Kidney (tissue), 22 donors: ENCODE measurements at places on chromosomes 4 and X.

GRCh38 chr4:52059372-52059771, 8.3 kb downstream of the SPATA18 start:
- no peaks in the 10 kb centered on the region for H3K4me1 ChIP-seq
- H3K27me3 ChIP-seq = no peaks in the 10 kb centered on the region
- no peaks in the 10 kb centered on the region for H3K36me3 ChIP-seq
- H3K4me3 ChIP-seq = no peak overlapping the region
- no peak for DNase-seq
- no peak overlapping the region for H3K27ac ChIP-seq

GRCh38 chrX:33128048-33128805, 83.1 kb downstream of the DMD start:
- H3K36me3 ChIP-seq = no peaks in the 10 kb centered on the region
- no peak overlapping the region for H3K4me3 ChIP-seq
- DNase-seq = no peak
- no peaks in the 10 kb centered on the region for H3K27me3 ChIP-seq
- H3K27ac ChIP-seq = no peak overlapping the region
- no peaks in the 10 kb centered on the region for H3K4me1 ChIP-seq

- H3K27me3 ChIP-seq = no peaks in the 10 kb centered on the region
- no peak overlapping the region for H3K4me3 ChIP-seq
- H3K27ac ChIP-seq = no peak overlapping the region
- no peaks in the 10 kb centered on the region for H3K4me1 ChIP-seq
- no peak for DNase-seq
- H3K36me3 ChIP-seq = no peaks in the 10 kb centered on the region
These were observed 9.7 kb downstream of the AMMECR1 start for GRCh38 chrX:110308220-110308619.

- no peaks in the 10 kb centered on the region for H3K36me3 ChIP-seq
- no peak overlapping the region for H3K27ac ChIP-seq
- no peaks in the 10 kb centered on the region for H3K27me3 ChIP-seq
- DNase-seq = no peak
- no peaks in the 10 kb centered on the region for H3K4me1 ChIP-seq
- H3K4me3 ChIP-seq = no peak overlapping the region
These were observed 1390.2 kb downstream of the C4orf33 start for GRCh38 chr4:130486186-130486585.

GRCh38 chrX:27889878-27890277, 82.1 kb downstream of the MAGEB10 start:
- H3K27ac ChIP-seq = no peak overlapping the region
- H3K36me3 ChIP-seq = no peaks in the 10 kb centered on the region
- no peaks in the 10 kb centered on the region for H3K4me1 ChIP-seq
- H3K27me3 ChIP-seq = no peaks in the 10 kb centered on the region

DNA sequence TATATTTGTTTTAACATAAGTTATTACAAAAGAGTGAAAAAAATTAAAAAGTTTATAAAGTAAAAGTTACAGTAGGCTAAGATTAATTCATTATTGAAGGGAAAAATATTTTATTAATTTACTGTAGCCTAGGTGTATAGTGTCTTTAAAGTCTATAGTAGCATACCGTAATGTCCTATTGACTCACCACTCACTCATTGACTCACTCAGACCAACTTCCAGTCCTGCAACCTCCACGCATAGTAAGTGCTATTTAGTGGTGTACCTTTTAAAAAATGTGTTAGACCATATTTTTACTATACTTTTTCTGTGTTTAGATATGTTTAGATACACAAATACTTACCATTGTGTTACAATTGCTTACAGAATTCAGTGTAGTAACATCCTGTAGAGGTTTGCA, 841.1 kb downstream of the CENPC start:
- H3K4me3 ChIP-seq = no peak overlapping the region
- H3K4me1 ChIP-seq = no peaks in the 10 kb centered on the region
- H3K27me3 ChIP-seq = no peaks in the 10 kb centered on the region
- H3K27ac ChIP-seq = no peak overlapping the region

DNA sequence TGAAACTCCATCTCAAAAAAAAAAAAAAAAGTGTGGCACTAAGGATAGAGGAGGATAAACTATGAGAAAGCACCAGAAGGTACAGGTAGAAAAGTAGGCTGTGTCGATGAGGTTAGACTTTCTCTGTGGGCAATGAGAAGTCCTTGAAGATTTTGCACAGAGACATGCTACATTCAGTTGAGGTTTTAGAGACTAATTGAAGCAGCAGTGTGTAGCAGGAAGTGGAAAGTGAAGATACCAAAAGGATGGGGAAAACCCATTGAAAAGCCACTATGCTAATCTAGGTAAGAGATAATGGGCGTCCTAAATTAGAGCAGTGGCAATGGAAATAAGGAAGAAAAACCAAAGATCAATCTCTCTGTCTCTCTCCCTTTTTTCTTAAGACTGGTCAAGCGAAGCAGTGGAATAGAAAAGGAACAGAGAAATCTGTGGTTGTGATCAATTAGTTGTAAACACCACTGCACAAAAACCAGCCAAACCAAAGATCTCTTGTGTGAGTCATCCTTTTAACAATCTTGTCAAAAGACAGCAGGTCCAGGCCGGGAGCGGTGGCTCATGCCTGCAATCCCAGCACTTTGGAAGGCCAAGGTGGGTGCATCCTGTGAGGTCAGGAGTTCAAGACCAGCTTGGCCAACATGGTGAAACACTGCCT, 3.5 kb downstream of the SPINK2 start:
- H3K27me3 ChIP-seq = no peaks in the 10 kb centered on the region
- H3K36me3 ChIP-seq = no peaks in the 10 kb centered on the region
- peaks cover 2% of the 10 kb centered on the region for H3K4me1 ChIP-seq

GRCh38 chr4:105148776-105149175, 2.1 kb downstream of the TET2 start:
- H3K4me1 ChIP-seq = peaks cover 8% of the 10 kb centered on the region
- no peak overlapping the region for H3K27ac ChIP-seq
- no peaks in the 10 kb centered on the region for H3K36me3 ChIP-seq
- H3K27me3 ChIP-seq = no peaks in the 10 kb centered on the region

- H3K36me3 ChIP-seq = no peaks in the 10 kb centered on the region
- no peak overlapping the region for H3K4me3 ChIP-seq
- H3K27me3 ChIP-seq = no peaks in the 10 kb centered on the region
- DNase-seq = no peak
- no peaks in the 10 kb centered on the region for H3K4me1 ChIP-seq
These were observed 10.0 kb upstream of the SGMS2 start for GRCh38 chr4:107814758-107815157.

DNA sequence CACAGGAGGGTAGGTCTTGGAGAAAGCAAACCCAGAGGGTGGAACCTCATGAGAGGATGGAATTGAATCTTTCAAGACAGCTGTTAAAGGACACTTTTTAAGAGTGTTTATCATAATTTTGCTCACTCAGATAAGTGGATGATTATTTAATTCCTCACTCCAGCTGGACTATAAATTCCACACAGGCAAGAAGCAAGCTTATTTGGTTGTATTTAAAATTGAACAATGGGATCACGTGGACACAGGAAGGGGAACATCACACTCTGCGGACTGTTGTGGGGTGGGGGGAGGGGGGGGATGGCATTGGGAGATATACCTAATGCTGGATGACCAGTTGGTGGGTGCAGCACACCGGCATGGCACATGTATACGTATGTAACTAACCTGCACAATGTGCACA, 116.3 kb downstream of the DHRSX start:
- H3K27ac ChIP-seq = no peak overlapping the region
- H3K36me3 ChIP-seq = peaks cover 6% of the 10 kb centered on the region
- no peak overlapping the region for H3K4me3 ChIP-seq

DNA sequence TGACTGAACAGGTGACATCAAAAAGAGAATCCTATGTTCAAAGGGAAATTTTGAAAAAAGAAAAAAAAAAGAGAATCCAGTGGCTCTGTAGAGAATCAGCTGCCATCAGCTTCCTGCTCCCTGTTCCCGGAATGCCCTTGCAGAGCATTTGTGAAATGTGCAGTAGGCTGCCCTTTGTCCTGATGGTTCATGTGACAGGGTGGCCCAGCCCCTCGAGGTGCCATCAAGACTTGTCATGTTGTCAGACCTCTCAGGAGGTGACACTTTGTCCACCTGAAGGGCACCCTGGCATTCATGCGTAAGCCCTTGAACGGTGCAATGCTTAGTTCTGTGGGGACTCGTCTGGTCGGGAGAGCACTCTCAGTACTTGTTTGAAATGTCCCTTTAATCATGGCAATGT, 71.4 kb downstream of the CLDN34 start:
- no peak for DNase-seq
- peaks cover 6% of the 10 kb centered on the region for H3K4me1 ChIP-seq
- no peaks in the 10 kb centered on the region for H3K27me3 ChIP-seq
- H3K27ac ChIP-seq = no peak overlapping the region
- no peaks in the 10 kb centered on the region for H3K36me3 ChIP-seq
- no peak overlapping the region for H3K4me3 ChIP-seq

DNA sequence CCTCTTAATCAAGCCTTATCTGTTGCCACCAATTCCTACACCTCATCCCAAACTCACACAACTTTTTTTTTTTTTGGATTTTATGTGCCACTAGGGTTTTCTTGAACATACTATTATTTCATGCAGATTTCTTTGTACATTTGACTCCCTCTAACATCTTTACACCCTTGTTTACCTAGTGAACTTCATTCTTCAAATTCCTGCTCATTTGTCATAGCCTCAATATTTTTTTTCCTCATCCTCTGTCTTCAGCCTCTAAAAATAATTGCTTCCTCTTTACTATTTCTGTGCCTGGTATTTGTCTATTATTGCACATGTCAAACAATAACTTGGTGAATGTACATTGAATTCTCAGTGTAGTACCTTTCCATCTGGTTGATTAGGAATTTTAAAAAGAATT, 22.0 kb downstream of the NBDY start:
- no peak overlapping the region for H3K4me3 ChIP-seq
- H3K27ac ChIP-seq = no peak overlapping the region

DNA sequence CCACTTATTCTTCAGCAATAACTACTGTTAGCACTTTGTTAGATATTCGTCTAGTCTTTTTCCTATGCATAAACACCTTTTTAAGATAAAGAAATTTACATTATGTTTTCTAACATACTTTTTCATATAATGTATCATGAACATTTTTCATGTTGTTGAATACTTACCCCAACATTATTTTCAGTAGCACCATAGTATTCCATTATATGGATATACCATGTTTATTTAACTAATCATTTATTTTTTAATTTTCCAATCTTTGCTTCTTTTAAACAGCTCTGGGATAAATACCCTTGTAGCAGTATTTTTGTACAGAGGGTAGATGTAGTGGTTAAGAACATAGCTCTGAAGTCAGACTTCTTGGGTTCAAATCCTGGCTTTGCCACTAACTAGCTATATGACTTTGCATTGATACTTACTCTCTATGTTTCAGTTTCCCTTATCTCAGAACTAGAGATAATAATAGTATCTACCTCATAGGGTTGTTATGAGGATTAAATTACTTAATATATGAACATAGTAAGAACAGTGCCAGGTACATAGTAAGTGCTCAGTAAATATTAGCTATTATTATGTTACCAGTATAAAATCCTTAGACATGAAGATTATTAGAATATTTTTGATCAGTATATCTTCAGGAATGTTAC, 11.3 kb downstream of the EXOC1 start:
- H3K4me3 ChIP-seq = no peak overlapping the region
- no peaks in the 10 kb centered on the region for H3K27me3 ChIP-seq
- H3K27ac ChIP-seq = no peak overlapping the region
- H3K36me3 ChIP-seq = peaks cover 14% of the 10 kb centered on the region

DNA sequence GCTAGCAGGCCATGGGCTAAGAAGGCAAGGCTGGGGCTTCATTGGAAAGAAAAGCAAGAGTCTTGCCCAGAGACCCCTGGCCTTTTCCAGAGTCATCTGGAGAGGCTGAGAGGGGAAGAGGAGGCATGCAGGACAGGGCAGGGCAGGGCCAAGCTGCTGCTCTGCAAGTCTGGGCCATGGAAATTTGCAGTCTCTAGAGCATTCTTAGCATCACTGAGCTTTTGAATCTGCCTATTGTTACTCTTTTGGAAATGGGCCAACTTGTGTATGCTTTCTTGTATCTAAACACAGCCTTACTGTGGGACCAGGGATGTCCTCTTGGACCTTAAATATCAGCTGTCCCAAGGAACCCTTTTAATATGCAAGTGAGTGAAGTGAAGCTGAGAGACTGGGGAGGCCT, 560.5 kb downstream of the MID1IP1 start:
- no peaks in the 10 kb centered on the region for H3K36me3 ChIP-seq
- no peak overlapping the region for H3K27ac ChIP-seq
- no peak overlapping the region for H3K4me3 ChIP-seq

GRCh38 chrX:9789555-9789954, 3.3 kb downstream of the SHROOM2 start:
- peaks cover 9% of the 10 kb centered on the region for H3K27me3 ChIP-seq
- no peak overlapping the region for H3K27ac ChIP-seq
- H3K36me3 ChIP-seq = no peaks in the 10 kb centered on the region
- H3K4me3 ChIP-seq = no peak overlapping the region
- no peak for DNase-seq
- peaks cover 4% of the 10 kb centered on the region for H3K4me1 ChIP-seq

GRCh38 chrX:9164086-9164485, 130.2 kb upstream of the FAM9B start:
- H3K27ac ChIP-seq = no peak overlapping the region
- H3K36me3 ChIP-seq = no peaks in the 10 kb centered on the region
- DNase-seq = no peak
- H3K27me3 ChIP-seq = peaks cover 2% of the 10 kb centered on the region
- H3K4me1 ChIP-seq = no peaks in the 10 kb centered on the region

- H3K27ac ChIP-seq = no peak overlapping the region
- H3K27me3 ChIP-seq = no peaks in the 10 kb centered on the region
- H3K4me1 ChIP-seq = no peaks in the 10 kb centered on the region
- DNase-seq = no peak
These were observed 46.9 kb upstream of the TLL1 start for GRCh38 chr4:165826166-165826565.
